ENCODE measurements at places on chromosomes 5 and 9.

DNA sequence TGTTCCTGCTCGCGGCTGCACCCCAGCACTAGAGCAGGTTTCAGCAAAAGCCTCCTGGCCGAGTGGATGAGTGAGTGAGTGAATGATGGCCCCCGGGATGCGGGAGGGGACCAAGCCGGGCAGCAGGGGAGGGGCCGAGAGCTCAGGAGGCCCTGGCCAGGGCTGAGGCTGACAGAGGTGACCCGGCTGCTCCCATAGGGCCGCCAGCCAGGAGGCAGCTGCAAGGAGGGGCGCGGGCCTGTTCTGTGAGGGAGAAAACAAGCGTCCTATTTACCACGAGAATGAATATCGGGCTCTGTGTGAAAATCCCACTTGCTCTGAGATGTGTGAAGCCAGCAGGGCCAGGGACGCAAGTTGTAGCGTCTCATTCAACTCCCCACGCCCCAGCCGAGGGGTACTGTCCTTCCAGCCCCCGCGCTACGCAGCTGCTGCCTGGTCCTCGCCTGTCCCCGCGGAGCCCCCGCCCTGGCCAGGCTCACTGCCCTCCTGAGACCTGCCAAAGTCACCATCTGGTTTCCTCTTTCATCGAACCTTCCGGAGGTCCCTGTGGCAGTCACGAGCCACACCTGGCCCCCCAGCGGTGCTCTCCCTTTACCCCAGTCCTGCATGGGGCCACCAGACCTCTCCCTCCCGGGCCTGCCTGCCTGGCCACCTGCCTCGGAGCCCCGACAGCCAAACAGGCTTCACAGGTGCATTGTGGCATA is 38.8 kb downstream of the RASGEF1C start:
- no peak for DNase-seq

DNA sequence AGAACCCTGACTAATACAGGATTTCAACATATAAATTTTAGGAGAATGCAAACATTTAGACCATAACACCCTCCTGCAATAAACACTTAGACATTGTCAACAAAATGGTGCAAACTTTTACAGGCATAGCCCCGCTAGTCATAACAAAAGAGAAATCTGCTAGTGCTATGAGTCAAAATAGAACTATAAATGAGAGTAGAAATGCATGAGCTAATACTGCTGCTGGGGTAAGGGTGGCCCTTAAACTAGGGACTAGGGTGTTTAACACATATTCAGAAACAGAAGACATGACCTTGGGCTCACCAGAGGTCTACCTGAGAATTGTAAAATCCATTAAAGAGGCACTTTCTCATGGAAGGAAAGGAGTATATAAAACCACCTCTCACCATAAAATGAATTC is 131.6 kb downstream of the TLR4 start:
- no peak for DNase-seq

GRCh38 chr5:15515229-15515628 is 15.2 kb downstream of the FBXL7 start:
- DNase-seq: no peak

DNA sequence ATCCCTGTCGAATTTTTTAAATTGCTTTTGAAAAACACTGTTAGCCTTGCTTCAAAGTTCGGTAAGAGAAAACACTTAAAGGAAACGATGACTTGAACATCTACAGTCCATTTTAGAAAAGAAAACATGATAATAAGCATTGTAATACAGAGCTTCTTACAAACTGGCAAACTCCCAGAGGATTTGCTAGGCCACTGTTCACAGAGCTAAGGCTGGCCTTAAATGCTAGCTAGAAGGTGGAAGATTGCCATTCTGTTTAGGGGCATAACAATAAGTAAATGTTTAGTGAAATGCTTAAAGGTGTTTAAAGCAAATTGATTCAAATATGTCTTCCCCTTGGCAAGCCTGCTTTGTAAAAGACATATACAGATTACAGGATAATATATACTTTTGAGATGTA is 169.6 kb downstream of the TLE4 start:
- DNase-seq: no peak

GRCh38 chr5:2329741-2330140 is 421.7 kb downstream of the IRX2 start:
- DNase-seq: no peak

DNA sequence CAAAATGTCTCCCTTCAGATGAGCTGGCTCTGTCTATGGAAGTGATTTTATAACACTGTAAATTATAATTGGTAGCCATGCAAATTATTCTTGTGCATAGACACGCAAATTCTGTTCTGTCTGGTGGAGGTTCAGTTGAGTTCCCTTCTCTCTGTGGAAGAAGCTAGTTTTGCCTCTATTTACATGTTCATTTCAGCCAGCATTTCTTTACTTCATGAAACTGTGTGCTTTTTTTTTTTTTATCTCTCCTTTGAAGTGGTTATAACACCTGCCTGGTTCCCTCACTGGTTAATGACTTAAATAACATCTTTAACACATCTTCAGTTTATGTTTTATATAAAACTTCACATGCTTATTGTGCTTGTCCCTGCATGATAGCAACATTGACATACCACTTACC is 149.4 kb upstream of the FBXL7 start:
- no peak for DNase-seq

DNA sequence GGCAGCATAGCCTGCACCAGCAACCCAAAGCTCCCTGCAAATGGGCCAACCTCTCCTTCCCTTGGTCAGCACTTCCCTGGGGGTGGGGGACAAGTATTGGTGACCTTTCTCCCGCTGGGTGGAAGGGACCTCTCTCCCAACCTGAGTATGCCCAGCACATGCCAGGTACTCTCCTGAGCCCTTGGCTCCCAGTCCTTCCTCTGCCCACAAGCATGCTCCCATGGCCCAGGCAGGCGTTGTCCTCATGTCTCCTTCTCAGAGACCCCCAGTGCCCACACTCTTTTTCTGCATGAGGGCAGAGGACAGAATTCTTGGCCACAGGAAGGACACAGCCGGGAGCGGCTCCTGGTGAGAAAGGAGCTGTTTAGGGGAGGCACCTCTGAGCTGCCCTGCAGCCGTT is 60.3 kb downstream of the PHF2 start:
- DNase-seq: no peak

- no peak for DNase-seq
These were observed 377.2 kb upstream of the TNC start for GRCh38 chr9:115495052-115495635.

- no peak for DNase-seq
These were observed 119.5 kb downstream of the HMHB1 start for GRCh38 chr5:143931476-143931875.

DNA sequence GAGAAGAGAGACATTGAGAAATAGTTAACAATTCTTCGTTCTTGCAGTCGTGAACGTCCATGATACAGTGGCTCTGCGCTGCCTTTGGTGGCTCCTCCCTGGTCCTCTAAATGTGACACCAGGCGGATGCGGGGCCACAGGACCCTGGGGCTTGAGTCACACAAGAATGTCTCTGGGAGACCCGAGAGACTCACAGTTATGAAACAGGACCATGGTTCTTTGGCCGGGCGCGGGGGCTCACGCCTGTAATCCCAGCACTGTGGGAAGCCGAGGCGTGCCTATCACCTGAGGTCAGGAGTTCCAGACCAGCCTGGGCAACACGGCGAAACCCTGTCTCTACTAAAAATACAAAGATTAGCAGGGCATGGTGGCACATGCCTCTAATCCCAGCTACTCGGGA is 767 bp upstream of the ZDHHC11 start:
- no peak for DNase-seq

DNA sequence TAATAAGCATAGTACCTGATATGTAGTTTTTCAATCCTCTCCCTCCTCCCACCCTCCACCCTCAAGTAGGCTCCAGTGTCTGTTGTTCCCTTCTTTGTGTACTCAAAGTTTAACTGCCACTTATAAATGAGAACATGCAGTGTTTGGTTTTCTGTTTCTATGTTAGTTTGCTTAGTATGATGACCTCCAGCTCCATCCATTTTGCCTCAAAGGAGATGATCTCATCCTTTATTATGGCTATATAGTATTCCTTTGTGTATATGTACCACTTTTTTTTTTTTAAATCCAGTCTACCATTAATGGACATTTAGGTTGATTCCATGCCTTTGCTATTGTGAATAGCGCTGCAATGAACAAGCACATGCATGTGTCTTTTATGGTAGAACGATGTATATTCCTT is 20.5 kb downstream of the POLK start:
- no peak for DNase-seq

Data from stimulated activated CD8-positive, alpha-beta memory T cell treated with anti-CD3 and anti-CD28 coated beads, Interleukin-2, amount 100 ng/mL, for 1 hour (primary cell).